Fibroblast of villous mesenchyme (primary cell): ENCODE measurements at places on chromosomes 1 and 21.

GRCh38 chr1:44294588-44295007, 60.5 kb downstream of the ERI3 start:
- peak; percentile 44 for DNase-seq

GRCh38 chr21:42455196-42455595, 40.8 kb downstream of the RSPH1 start:
- DNase-seq, result no peak

DNA sequence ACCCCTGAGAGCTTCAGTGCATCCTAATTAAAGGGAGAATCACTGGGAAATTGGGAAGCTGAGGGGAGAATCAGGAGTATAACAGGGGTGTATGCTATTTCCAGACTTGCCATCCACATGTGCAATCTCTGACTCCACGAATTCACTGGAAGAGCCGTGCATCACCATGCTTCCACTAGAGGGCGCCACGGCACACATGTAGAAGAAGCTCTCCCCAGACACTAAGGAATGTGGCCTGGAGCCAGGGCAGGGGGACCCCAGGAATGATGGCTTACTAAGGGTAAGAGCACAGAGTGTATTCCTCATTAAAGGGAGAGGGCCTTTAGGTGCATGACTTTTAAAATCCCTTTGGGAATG, 81.5 kb downstream of the ABCA4 start:
- peak; percentile 78 for DNase-seq

GRCh38 chr1:99326215-99326949, 62.1 kb downstream of the PLPPR4 start:
- no peak for DNase-seq

DNA sequence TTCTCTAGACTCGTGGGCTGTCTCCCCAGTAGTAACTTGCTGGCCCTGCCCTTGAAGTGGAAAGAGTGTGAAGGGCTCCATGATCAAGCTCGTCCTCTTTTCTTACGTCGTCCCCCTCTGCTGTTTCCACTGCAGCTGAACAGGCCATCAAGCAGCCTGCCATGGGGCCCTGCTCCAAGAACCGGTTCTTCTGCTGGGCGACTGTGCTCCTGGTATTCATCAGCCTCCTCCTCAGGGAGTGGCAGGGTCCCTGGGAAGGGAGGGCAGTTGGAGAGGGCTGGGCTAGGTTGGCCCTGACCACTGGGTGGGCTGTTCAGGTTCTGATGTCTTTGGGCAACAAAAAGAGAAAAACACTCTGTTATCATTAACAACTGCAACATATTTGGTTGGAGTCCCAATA, 151.5 kb downstream of the FCRL5 start:
- DNase-seq, result no peak

- DNase-seq, result no peak
These were observed 74.5 kb downstream of the RHOU start for GRCh38 chr1:228809621-228810394.

DNA sequence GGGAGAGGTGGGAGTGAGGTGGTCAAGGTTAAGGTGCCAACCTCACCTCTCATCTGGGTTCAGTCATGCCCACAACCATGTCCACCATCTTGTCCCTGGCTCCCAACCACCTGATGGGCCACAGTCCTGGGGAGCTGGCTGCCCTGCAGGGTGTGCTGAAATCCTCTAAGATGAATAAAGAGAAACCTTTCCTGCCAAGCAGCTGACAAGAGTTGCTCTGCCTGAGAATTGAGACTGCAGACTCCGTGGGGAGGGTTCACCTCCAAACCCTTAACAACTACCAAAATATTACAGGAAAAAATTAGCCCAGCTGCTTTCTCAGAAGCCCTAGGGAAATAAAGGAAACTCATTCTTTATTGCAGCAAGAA, 15.2 kb upstream of the FGR start:
- DNase-seq, result no peak
